Hematopoietic multipotent progenitor cell treated with erythropoietin and hydrocortisone succinate and interleukin-3 and kit ligand, for 15 days (in vitro differentiated cells): ENCODE measurements at places on chromosomes 7 and 10.

GRCh38 chr7:47268851-47269836 is 312.8 kb downstream of the TNS3 start:
- no peak for DNase-seq

DNA sequence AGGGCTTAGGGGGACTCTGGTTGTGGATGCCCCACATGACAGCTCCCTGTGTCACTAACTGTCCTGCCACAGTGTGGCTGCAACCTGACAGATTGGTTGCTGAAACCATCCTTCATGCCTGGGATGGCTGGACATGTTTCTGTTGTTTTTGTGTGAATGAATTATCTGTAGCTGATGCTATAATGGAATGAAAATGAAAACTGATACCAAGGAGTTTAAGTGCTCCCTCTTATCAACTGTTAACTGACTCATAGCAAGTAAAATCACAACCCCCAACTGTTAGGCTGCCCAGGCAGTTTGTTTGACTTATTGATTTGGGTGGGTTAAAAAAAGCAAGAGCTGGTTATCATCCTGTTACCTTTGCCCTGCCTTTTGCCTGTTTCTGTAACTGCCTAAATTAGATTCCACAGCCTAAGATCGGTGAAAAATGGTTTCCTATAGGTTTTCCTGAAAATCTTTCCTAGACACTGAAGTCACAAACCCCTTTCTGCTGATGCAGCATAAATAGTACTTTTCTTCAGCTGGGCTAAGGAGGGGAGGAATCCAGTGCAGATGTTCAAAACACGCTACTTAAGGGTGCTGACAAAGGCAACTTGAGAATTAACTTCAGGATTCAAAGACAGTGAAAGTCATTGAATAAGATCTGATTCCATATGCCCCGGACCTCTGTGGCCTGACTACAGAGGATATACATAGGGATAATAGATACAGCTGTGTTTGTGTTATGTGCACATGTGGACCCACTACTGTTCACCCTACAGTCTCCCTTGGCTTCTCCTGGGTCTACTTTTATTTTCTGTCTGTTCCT is 5.7 kb downstream of the FRAT2 start:
- DNase-seq, result no peak

GRCh38 chr10:43340619-43341018 is 30.8 kb upstream of the FXYD4 start:
- DNase-seq, result no peak

DNA sequence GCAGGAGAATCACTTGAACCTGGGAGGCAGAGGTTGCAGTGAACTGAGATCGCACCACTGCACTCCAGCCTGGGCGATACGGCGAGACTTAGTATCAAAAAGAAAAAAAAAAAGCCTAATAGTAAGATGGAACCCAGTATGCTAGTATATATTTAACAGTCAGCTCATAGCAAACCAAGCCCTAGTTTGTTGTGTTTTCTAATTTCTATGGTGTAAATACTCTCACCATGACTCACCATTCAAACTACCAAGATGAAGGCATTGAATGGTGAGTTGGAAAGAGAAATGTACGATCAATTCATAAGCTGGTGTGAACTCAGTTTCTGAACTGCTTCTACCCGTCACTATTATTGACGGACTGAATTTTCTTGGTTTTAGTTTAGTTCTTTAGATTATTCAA is 173.7 kb upstream of the KAT6B start:
- DNase-seq, result no peak

GRCh38 chr7:13724191-13724976 is 265.1 kb downstream of the ETV1 start:
- no peak for DNase-seq
